ENCODE measurements at places on chromosomes 13 and 19.

DNA sequence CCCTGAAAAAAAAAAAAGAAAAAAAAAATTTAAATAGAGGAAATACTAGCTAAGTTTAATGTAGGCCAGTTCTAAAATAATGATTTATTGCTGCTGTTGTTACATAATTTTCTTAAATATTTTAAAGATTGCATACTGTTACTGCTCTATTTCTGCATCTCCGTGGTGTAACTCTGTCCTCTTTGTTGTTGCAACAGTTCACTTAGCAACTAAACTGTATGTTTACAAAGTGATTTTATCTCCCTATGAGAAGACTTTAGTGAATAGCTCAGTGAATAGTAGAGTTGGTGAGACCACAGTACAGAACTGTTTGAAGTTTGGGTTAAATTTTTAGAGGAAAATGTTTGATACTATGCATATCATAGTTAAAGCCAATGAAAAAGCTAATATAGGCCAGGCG lies 19.4 kb downstream of the BRCA2 start:
- no peak for DNase-seq

- DNase-seq, result no peak
Measured at GRCh38 chr19:16337809-16338469, 13.3 kb downstream of the KLF2 start.

GRCh38 chr13:64778002-64778401 lies 2452.1 kb downstream of the PCDH9 start:
- DNase-seq, result no peak

DNA sequence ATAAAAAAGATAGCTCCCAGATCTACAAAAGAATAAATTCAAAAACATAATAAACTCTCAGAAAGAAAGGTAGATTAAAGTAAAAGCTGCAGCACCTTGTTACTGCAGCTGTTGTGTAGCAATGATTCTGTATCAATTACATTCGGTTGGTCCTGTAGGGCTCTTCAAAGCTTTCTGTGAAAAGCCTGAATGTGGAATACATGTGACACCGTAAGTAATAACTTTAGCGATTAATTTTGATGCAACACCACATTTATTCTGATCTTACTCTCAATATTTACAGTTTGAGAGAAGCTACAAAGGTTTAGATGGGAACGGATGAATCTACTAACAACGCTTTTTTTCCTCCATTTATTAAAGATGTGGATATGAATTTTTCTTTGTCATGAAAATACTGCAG lies 279.2 kb downstream of the DACH1 start:
- no peak for DNase-seq

DNA sequence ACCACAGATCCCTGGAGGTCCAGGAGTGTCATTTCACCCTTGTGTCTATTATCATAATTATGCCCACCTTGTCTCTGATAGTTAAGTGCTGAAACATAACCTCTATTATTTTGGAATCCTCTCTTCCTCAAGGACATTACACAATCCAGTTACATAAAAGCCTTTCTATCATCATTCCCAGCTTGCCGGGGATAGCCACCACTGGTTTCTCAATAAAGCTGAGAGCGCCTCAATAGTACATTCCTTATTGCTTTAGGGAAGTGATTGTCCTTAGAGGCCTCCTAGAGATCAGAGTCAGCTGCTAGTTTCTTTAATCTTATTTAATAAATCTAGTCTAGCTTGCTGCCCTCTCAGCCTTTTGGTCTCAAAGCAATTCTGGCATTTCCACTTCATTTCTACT lies 490.0 kb upstream of the ATXN8OS start:
- DNase-seq, result no peak

DNA sequence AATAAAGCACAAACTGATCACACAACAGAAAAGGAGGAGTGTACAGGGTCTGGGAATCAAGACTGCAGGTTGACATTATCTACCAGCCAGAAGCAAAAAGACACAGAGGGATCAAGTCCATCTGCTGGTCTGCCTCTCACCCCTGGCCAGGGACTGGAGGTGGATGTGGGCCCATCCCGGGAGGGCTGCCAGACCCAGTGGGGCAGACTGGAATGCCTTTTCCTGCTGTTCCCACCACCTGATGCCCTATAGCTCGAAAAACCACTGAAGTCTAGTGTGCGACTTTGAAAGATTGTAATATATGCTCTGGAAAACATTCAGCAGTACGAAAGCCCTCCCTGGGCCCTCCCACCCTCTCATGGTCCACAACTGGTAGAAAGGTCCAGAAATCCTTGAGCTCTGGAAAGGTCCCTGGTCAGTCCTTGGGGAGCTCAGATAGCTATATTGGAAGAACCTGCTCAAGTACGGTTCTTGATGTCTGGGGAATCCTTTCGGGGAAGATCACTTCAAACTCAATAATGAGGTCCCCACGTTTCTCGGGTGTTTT lies 2.6 kb downstream of the DNAJB1 start:
- no peak for DNase-seq

DNA sequence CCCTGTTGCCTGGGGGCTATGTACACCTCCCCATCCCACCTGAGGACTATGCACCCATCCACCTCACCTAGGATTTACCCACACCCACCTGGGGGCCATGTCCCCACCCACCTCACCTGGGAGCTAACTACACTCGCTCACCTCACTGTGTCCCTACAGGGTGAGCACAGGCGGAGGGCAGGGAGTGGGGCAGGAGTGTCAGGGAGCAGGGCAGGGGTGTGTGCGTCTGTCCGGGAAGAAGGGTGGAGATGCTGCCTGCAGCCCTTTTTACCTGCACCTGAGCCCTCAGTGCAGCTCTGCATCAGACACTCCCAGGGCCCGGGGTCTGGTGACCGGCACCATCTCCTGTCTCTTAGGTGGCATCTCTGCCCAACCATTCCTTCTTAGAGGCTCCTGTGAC lies 10.6 kb upstream of the CPAMD8 start:
- no peak for DNase-seq

DNA sequence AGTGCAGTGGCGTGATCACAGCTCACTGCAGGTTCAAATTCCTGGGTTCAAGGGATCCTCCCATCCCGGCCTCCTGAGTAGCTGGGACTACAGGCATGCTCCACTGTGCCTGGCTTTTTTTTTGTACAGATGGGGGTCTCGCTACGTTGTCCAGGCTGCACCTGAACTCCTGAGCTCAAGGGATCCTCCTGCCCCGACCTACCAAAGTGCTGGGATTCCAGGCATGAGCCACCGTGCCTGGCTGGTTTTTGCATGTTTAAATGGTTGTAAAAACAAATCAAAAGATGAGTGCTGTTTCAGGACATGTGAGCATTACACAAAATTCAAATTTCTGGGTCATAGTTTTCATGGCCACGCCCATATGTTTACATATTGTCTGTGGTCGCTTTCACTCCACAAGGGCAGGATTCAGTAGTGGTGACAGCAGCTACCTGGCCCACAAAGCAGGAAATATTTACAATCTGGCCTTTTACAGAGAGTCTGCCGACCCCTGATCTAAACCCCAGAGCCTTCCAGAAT lies 5.3 kb downstream of the MATK start:
- no peak for DNase-seq

GRCh38 chr13:97249093-97249795 lies 27.1 kb downstream of the MBNL2 start:
- no peak for DNase-seq

DNA sequence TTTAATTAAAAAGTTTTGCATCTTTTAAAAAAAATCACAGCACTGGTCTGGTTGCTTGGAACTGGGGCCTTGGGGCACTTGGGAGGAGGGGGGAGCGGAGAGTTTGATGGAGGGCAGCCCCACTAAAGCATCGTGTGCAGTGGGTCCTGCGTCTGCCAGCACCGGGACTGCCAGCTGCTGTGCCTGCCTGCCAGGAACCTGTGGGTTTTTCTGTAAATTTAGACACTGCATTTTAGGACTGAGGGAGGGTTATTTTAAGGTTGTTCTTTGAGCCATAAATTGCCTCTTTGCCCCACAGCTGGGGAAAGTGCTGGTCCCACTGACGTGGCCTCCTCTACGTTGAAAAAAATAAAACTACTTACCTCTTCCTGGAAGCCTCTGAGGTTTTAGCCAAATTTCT lies 2.9 kb downstream of the KLF2 start:
- peak; percentile 66 for DNase-seq

- DNase-seq, result no peak
Measured at GRCh38 chr13:105804561-105805190, 730.8 kb downstream of the EFNB2 start.

GRCh38 chr19:18571564-18572344 lies at the start of gene UBA52:
UBA52 (plus strand) TSS chr19:18571857; CDS start chr19:18573301, 1,444 bp downstream.
- DNase-seq, result peak; percentile 100

DNA sequence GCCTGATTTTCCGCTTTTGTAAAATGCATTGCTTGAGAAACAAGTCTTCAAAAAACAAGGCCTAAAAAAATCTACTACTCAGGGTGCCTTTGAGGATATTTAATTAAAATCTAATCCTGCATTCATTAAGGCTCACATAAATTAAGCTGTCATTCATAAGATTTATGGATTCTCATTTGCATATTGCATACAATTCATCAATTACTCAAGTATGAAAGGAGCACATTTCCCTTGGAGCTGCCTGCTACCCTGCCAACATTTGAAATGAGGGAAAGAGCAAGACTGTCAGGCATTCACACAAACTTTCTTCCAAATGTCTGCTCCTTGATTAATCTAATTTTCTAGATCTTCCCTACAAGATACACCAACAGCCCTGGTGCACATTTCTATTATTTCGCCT lies 140.0 kb downstream of the DACH1 start:
- no peak for DNase-seq

GRCh38 chr13:91659256-91660075 lies 261.0 kb downstream of the GPC5 start:
- no peak for DNase-seq

DNA sequence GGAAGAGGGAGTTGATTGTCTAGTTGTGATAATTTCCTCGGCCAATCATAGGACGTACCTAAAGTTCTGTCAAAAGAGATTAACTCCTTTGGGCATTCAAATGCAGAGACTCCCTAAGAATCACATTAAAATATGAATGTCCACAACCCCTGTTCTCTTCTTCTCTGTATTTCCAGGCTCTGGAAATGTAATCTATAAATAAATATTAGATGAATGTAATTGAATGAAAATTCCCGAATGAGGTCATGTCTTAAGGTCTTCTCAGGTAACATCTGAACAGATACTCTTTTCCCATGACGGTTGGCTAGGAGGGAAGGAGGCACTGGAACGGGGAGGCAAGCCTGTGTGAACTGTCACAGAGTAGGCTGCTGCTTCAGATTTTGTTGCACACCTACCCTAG lies 145.2 kb downstream of the OXGR1 start:
- no peak for DNase-seq

GRCh38 chr19:33064792-33065550 lies at the start of gene RHPN2:
RHPN2 (minus strand) TSS chr19:33064888; CDS start chr19:33064852, 36 bp downstream.
- DNase-seq, result peak; percentile 83

DNA sequence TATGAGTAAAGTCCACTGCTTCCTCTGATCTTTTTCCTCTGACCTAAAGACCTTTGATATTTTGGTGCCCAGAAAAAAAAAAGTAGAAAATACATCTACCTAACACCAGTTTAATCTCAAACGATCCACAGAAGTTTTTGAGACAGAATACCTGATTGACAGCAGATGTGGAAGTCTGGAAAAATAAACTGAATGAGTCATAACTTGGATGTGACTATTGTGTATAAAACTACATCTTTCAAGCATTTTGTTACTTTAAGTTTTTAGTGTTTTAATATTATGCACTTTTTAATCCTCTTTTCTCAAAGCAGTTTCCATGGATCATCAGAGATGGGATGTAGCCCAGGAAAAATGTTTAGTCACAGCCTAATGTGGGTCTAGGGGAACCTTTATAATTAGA lies 216.1 kb downstream of the SLITRK1 start:
- no peak for DNase-seq

GRCh38 chr13:94318418-94318817 lies 161.1 kb downstream of the DCT start:
- no peak for DNase-seq

Data from activated effector memory CD4-positive, alpha-beta T cell treated with anti-CD3 and anti-CD28 coated beads, Interleukin-2, amount 50 U/mL, for 16 hours (primary cell).